CD4-positive, alpha-beta T cell treated with Interleukin-15 for 1 hour (primary cell): ENCODE measurements at places on chromosomes 6 and 20.

GRCh38 chr20:35317416-35318210 lies 25.4 kb upstream of the FAM83C start:
- no peak for DNase-seq

DNA sequence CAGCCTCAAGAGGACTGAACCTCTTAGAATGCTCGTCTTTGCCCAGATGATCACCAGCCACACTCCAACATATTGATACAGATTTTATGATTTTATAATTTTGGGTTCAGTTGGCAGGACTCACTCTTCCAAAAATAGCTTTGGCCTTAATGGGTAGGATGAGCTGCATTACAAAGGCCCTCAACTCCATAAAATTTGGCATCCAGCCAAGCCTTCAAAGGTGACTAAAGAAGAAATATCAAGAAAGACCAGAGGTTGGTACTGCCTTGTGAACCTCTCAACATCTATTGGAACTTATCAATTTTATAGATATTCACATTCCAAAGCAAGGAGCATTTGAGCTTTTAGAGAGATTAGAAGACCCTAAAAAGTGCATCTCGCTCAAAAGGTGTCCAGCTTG lies 48.4 kb upstream of the SNAP25 start:
- DNase-seq, result no peak

- DNase-seq, result no peak
Measured at GRCh38 chr6:5771759-5772390, 234.8 kb downstream of the NRN1 start.

GRCh38 chr20:47315339-47316056 lies 41.0 kb downstream of the ZMYND8 start:
- no peak for DNase-seq

- no peak for DNase-seq
Measured at GRCh38 chr6:156865019-156865629, 87.9 kb downstream of the ARID1B start.

- DNase-seq, result no peak
Measured at GRCh38 chr6:158713469-158713868, 63.6 kb downstream of the SYTL3 start.

- DNase-seq, result no peak
Measured at GRCh38 chr6:13649393-13649792, 34.3 kb downstream of the NOL7 start.

- no peak for DNase-seq
Measured at GRCh38 chr6:170030821-170031471, 259.9 kb downstream of the DLL1 start.
